Stimulated activated CD4-positive, alpha-beta T cell treated with anti-CD3 and anti-CD28 coated beads, Interleukin-1b, Interleukin-23, amount 100 ng/mL, for 1 hour (primary cell): ENCODE measurements at places on chromosomes 1 and 21.
A peak's percentile ranks its signal among the peaks of the same experiment; 100 is the strongest.

- no peak for DNase-seq
These were observed 56.9 kb downstream of the MIER1 start for GRCh38 chr1:66981679-66982078.

DNA sequence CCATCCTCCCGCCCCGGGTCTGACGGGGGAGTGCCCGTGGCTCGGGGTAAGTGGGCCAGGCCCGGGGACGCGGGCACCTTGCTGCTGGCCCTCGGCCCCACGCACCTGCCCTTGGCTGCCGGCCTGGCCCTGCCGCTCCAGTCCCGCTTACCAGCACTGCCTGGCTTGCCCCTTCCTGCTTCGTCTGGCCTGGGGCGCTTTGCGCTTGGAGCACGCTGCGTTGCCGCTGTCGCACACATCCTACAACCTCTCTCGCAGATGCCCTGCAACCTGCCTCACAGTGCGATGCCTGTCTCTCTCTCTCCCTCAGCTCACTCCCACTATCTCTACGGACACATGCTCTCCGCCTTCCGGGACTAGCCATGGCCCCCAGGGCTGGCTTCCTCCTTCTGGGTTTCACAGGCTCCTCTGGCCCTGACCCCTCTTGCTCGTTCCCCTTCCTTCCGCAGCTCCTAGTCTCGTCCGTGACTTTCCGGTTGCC is 9.7 kb downstream of the MYOG start:
- no peak for DNase-seq

GRCh38 chr21:26136671-26137070 is 33.9 kb downstream of the APP start:
- no peak for DNase-seq

DNA sequence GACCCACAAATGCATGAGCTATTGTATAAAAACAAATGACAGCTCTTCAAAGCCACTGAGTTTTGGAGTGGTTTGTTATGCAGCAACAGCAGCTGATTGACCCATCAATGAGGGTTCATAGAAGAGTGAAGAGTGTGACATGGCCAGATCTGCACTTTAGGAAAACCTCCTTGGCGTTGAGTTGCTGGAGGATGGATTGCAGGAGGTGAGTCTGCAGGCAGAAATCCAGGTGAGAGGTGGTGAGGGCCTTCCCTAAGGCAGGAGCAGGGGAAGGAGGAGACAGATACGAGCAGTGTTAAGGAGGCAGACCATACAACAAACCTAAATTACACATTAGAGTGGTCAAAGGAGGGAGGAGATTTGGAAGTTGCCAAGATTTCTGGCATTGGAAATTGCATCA is 169.3 kb upstream of the CSF3R start:
- no peak for DNase-seq

DNA sequence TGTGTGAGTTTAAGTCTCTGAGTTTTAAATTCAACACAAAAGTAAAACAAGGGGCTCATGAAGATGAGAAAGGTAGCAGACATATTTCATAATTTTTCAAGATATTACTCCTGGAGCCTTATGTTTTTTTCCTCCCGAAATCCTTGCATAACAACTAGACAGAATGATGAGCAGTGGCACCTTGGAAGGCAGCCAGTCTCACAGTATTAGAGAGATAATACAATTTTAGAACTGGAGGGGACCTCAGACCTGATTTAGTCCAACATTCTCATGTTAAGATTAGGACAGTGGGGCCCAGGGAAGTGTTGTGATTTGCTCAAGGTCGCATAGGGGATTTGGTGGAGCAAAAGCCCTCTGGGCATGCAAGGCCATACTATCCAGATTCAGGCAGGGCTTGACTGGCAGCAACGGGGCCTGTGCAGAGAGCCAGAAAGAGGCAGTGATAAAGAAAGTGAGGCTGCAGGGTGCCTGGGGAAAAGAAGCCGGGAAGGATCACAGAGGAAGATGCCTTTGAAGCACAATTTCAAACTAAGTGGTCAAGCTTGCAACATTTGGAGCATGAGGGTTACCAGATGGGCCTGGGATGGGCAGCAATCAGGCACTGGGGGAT is 31.4 kb upstream of the BCL9 start:
- no peak for DNase-seq

GRCh38 chr1:177228693-177229065 is 57.9 kb downstream of the BRINP2 start:
- no peak for DNase-seq

DNA sequence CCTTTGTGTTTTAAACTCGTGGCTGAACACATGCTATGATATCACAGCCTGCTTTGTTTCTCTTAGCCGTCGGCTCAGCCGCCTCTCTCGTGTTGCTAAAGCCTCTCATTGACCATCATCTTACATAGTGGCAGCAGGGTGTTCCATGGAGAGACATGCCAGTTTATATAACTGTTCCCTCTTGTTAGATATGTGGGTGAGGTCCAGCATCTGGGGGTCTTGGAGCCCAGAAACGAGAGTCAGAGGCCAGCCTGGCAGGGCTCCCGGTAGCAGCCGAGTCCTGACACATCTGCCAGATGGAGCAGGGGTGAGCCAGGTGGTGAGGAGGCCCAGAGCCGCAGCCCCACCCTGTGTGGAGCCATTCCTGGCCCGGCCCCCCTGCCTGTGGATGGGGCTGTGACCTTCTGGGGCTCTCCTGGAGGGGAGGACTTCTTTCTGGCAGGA is 11.9 kb downstream of the PODN start:
- no peak for DNase-seq

DNA sequence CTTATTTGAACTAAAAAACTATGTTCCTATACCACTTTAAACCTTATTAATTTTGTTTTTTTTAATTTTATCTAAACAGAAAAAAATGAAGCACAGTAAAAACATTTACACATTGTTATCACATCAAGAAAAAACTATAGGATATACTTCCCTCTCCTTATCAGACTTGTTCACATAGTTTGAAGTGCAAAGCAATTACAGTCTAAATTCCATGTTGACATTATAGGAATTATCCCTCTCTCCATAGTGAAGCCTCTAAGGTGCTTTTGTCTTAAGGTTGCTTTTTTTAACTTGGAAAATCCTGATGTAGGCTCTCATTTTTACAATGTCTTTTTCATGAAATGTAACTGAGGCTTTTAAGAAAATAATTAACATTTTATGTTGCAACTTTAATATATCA is 85.8 kb downstream of the RGS21 start:
- no peak for DNase-seq

DNA sequence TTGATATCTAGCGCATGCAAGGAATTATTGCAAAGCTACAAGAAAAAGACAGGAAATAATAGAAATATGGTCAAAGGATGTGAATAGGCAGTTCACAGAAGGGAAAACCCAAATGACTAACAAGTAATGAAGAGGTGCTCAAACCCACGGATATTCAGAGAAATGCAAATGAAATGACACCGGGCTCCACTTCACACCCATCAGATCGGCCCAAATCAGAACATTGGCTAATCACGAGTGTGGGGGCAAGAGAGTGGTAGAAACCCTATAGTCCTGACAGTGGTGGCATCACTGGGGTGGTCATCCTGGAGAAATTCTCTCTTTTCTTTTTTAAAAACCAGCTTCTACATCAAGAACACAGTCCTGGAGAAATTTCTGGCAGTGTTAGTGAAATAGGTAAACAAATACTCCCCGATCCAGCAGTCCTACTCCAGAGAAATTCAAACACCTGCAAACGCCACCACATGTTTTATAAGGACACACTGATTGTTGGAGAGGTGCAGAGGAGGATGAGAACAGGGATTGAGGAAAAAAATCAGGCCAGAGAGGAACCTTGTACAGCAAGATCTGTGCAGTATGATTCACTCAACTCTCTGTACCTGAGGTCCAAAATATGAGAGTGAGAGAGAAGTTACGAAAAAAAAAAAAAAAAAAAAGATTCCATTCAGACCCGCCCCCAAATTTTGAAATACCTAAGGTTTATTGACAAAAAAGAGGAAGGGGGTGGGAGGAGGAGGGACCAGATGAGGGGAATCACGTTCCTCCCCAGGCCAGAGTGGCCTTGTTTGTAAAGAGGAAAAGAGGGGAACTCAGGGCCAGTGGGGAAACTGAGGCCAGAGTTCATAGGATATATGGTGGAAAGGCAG is 9.2 kb upstream of the TNFRSF1B start:
- no peak for DNase-seq

DNA sequence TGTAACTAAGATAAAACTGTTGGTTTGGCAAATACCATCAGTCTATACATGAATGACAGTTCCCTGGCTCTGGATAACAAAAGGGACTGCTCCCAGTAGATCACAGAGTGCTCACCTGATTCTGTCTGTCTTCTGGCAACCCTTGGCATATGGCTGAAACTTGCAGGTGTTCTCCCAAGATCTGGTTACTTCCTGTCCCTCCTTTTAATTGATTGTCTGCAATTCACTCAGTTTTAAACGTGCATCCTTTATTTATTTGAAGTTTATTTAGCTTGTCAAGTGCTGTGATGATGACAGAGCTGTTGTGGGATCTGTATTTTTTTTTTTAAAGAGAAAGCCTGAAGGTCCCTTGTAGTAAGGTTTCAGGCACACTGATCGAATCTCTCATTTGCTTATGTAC is 3.4 kb downstream of the KCNA3 start:
- DNase-seq: no peak

- DNase-seq: no peak
These were observed 123.4 kb downstream of the ESRRG start for GRCh38 chr1:216599851-216600250.

- DNase-seq: peak; percentile 35
These were observed 84.4 kb downstream of the NKAIN1 start for GRCh38 chr1:31155216-31155806.

DNA sequence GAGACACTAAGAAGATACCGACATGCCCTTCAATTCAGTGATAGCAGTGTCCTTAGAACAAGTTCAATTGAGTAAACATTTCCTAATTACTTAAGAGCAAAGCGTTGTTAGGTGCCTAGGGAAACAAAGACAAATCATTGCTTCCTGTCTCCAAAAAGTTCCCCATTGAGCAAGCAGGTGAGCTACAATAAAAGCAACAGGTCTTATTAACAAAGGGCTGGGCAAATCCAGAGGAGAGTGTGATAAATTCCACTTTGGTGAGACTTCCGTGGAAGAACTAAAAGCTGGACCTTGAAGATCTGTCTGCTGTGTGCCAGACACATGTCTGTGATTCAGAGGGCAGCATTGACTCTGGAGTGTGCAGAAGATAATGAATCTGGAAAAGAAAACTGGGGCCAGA is 1.9 kb upstream of the TUT4 start:
- no peak for DNase-seq

GRCh38 chr1:168243198-168243597 is 17.4 kb downstream of the SFT2D2 start:
- DNase-seq: no peak

- no peak for DNase-seq
These were observed 39.0 kb downstream of the ST7L start for GRCh38 chr1:112579801-112580510.

GRCh38 chr1:236472850-236473788 is 50.7 kb upstream of the LGALS8 start:
- no peak for DNase-seq

GRCh38 chr1:3685222-3685621 is 32.9 kb downstream of the TP73 start:
- DNase-seq: no peak

DNA sequence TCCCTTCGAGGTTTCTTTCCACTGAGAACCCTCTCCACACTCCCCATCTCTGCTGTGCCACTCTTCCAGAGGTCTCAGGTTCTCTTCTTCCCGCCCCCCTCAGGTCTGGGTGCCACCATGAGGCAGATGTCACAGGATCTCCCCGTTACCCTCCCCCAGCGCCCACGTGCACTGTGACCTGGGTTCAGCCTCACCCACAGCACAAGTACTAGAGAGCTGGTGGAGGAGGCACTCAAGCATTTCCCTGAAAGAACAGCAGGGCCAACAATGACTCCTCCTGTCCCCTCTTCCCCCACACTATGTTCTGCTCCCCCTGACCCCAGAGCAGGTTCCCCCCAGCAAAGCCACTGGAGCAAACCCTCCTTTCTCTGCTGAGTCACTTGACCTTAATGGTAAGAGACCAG is 14.3 kb downstream of the PLEKHA6 start:
- no peak for DNase-seq

DNA sequence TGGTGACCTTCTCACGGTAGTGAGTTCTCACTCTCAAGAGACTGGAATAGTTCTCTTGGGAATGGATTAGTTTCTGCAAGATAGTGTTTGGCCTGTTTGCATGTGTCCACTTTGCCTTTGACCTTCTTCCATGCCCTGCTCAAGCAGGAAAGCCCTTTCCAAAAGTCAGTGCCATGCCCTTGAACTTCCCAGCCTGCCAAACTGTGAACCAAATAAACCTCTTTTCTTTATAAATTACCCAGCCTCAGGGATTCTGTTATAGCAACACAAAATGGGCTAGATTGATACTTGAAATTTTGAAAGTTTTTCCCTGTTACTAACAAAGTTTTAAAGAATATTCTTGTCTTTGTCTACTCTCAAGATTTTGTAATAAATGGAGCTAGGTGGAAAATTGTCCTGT is 139.6 kb downstream of the SLC35F3 start:
- DNase-seq: no peak
